ENCODE measurements at places on chromosomes 5 and 9. TPM values are rescaled to one million over a fixed set of nuclear protein-coding genes. Genes with fewer than 3 reads are reported as not detected.

The CER1 gene
- not detected for total RNA-seq

DNA sequence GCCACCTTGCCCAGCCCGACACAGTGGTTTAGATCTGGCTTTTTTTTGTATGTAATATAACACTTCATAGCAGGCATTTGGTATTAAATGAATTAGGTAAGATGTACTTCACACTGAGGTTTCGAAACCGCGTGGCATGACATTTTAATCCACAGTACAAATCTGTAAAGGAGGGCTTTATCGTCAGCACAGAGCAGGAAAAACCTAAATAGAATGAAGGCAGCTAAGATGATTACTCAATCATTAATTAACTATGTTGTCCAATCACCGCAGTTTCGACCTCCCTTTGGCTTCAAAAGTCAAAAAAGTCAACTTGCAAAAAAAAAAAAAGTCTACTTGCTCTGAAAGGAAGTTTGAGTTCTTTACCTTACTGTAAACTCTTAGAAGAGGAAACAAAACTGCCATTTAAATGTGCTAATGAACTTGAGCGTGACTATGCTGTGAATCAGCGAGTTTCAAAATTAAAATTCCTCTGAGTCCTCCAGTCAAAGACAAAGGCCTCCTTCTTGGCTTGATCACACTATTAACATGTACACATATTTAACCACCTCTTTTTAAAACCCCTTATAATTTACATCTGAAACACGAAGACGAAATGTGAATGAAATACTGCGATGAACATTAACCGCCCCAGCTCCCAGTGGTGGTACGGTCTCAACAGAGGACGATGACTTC, 698 bp upstream of the SEC24A start:
- peak; percentile 73 for DNase-seq
- peaks cover 15% of the 10 kb centered on the region for H3K36me3 ChIP-seq
- H3K27ac ChIP-seq = peak overlapping the region; percentile 98

The TAF11L11 gene
- total RNA-seq = not detected

- H3K27ac ChIP-seq = no peak overlapping the region
- H3K4me3 ChIP-seq = no peak overlapping the region
- no peaks in the 10 kb centered on the region for H3K4me1 ChIP-seq
- peaks cover 18% of the 10 kb centered on the region for H3K27me3 ChIP-seq
- no peak for DNase-seq
Measured at GRCh38 chr5:6397536-6398269, 19.4 kb upstream of the MED10 start.

DNA sequence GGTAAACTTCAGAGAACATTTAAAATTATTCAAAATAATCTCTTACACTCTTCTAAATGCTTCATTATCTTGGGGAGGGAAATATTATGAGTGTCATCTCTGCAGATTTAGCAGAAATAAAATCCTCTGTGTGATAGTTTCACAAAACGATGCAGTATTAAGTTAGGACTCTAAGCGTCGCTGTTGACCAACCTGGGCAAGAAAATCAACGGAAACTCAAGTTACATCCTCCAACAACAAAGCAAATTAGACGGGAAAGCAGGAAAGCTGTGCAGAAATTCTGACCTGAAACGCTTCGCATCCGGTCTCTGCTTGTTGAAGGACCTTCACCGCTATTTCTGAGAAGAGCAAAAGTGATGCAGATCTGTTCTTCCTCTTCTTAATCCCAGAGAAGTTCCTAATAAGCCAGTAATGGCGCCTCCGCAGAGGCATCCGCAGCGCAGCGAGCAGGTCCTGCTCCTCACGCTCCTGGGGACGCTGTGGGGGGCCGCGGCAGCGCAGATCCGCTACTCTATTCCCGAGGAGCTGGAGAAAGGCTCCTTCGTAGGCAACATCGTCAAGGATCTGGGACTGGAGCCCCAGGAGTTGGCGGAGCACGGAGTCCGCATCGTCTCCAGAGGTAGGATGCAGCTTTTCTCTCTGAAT, at the start of gene PCDHGA6:
PCDHGA6 (plus strand) TSS at position 219 of the 645 bp plus-strand sequence; CDS start at position 412, 193 bp downstream.
- H3K4me3 ChIP-seq = peak within 1 kb of the TSS; percentile 39
- H3K4me1 ChIP-seq = peaks cover 2% of the 10 kb centered on the region
- no peak for DNase-seq
- no peak within 1 kb of the TSS for H3K27ac ChIP-seq

GRCh38 chr9:2494562-2494961, 127.0 kb upstream of the VLDLR start:
- H3K4me3 ChIP-seq = no peak overlapping the region
- no peak overlapping the region for H3K27ac ChIP-seq
- H3K4me1 ChIP-seq = no peaks in the 10 kb centered on the region
- DNase-seq = no peak

- peak overlapping the region; percentile 92 for H3K27ac ChIP-seq
- H3K4me3 ChIP-seq = peak overlapping the region; percentile 92
- peaks cover 77% of the 10 kb centered on the region for H3K4me1 ChIP-seq
Measured at GRCh38 chr9:89496645-89497256, 1.2 kb downstream of the SEMA4D start.

The CFAP157 gene
- not detected for total RNA-seq

DNA sequence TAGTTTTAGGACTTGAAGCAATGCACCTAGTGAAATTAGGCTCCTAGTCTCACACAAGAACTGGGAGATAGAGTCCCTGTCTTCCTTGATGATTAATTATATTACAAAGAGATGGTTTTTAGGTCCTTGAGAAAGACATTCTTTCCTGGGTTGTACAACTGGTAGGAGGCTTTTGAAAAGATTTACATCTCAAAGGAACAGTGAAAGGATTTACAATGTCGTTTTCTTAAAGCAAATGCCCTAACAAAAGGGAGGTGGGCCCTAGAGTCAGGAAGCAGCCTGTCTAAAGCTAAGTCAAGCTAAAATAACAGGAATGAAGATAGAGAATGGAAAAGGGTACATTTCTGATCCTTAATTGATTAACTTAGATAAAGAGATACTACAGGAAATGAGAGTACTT, 102.2 kb upstream of the IL7R start:
- H3K4me1 ChIP-seq = peaks cover 6% of the 10 kb centered on the region
- DNase-seq = no peak
- H3K36me3 ChIP-seq = no peaks in the 10 kb centered on the region
- no peak overlapping the region for H3K4me3 ChIP-seq
- no peaks in the 10 kb centered on the region for H3K27me3 ChIP-seq

DNA sequence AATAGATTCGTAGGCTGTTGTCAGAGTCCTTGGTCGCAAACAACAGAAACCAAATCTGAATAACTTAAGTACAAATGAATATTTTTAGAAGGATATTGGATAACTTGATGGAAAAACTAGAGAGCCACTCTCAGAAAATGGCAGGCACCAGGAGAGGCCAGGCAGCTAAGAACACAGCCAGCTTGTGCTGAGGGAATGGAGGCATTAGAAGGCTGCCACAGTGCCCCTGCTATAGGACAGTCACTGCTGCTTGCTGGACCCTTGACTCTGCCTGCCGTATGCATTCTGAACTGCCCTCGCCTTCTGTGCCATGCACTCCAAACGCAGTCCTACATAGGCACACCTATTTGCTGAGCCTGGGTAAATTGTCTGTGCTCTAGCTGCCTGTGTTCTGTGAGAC, 78.6 kb downstream of the MAST4 start:
- no peak for DNase-seq
- H3K4me3 ChIP-seq = no peak overlapping the region
- no peaks in the 10 kb centered on the region for H3K36me3 ChIP-seq
- no peaks in the 10 kb centered on the region for H3K4me1 ChIP-seq
- H3K27me3 ChIP-seq = peaks cover 5% of the 10 kb centered on the region
- no peak overlapping the region for H3K27ac ChIP-seq

The C9orf50 gene
- total RNA-seq = not detected

DNA sequence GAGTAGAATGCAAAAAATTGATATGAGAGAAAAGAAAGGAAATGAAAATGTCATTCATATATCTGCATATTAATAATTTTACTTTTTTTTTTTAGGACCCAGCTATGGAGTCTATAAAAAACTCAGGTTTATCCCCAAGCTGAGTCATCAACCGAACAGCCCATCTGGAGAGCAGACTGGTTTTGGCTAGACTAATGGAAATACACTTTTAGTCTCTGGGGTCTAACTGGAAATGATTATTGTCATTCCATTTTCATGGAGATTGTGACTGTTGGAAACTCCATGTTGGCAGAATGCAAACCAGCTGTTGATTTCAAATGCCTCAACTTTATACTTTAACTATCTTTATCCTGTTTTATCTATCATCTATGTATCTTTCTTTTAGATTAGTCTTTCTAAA, 28.7 kb downstream of the ANXA1 start:
- no peak overlapping the region for H3K4me3 ChIP-seq
- H3K36me3 ChIP-seq = no peaks in the 10 kb centered on the region
- peaks cover 17% of the 10 kb centered on the region for H3K4me1 ChIP-seq
- H3K27ac ChIP-seq = no peak overlapping the region

DNA sequence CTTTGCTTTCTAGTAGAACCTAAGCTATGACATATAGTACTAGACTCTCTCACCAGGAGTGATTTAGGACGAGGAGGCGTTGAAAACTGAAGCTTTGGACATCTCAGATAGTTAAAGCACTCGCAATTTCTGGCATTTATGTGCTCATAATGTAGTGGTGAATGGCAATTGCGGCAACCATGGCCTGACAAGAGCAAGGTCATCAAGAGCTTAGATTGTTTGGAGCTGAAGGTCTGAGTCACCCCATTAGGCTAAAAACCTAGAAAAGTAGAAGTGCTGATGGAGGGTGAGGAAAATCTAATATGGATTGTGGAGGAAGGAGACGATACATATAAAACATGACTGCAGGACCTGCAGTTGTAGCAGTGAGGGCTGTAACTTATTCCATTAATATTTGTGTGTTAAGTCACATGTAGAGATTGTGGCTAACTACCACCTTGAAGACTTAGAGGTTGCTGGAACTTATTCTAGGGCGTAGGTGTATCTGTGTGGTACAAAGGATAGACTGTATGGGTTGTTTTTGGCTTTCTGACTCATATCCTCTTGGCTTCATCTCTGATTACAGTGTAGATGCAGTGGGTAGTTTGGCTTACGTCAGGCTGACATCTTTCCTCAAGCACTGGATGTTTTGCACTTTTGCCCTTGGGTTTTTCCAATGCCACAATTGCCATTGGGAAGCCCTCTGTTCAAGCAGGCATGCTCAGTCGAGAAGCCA, 138.9 kb upstream of the CDKN2B start:
- H3K4me3 ChIP-seq = no peak overlapping the region
- peak; percentile 47 for DNase-seq
- peaks cover 10% of the 10 kb centered on the region for H3K27me3 ChIP-seq
- H3K27ac ChIP-seq = no peak overlapping the region
- H3K36me3 ChIP-seq = no peaks in the 10 kb centered on the region

The POLR3G gene
- 27.1 TPM for total RNA-seq

GRCh38 chr5:53560506-53561191, at the start of gene NDUFS4:
NDUFS4 (plus strand) TSS chr5:53560639; CDS start chr5:53560663, 24 bp downstream.
- H3K27me3 ChIP-seq = peaks cover 14% of the 10 kb centered on the region
- peak within 1 kb of the TSS; percentile 97 for H3K27ac ChIP-seq
- H3K4me1 ChIP-seq = peaks cover 40% of the 10 kb centered on the region
- peak; percentile 91 for DNase-seq
- peak within 1 kb of the TSS; percentile 97 for H3K4me3 ChIP-seq

GRCh38 chr5:1734271-1734907, 65.2 kb downstream of the MRPL36 start:
- no peaks in the 10 kb centered on the region for H3K4me1 ChIP-seq
- no peak overlapping the region for H3K4me3 ChIP-seq
- no peak overlapping the region for H3K27ac ChIP-seq

The SKP2 gene
- total RNA-seq = 55.8 TPM

DNA sequence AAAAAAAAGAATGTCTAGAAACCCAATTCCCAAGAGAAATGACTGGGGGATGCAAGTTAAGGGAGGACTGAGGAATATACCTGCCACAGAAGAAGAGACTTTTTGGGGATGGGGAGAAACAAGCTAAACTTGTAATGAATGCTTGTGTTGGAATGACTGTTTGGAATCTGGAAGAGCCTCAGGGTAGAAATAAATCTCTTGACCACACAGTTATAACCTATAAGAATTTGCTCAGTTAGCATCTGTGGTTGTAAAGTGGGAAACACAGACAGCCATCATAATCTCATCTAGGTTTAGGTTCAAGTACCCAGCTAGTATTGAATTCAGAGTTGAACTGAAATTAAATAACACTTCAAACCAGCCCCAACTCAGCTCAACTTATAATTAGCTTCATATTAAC, 678.3 kb upstream of the CHD1 start:
- no peaks in the 10 kb centered on the region for H3K4me1 ChIP-seq
- no peak for DNase-seq
- no peak overlapping the region for H3K4me3 ChIP-seq
- H3K36me3 ChIP-seq = no peaks in the 10 kb centered on the region
- no peak overlapping the region for H3K27ac ChIP-seq

The SLC27A6 gene
- not detected for total RNA-seq

DNA sequence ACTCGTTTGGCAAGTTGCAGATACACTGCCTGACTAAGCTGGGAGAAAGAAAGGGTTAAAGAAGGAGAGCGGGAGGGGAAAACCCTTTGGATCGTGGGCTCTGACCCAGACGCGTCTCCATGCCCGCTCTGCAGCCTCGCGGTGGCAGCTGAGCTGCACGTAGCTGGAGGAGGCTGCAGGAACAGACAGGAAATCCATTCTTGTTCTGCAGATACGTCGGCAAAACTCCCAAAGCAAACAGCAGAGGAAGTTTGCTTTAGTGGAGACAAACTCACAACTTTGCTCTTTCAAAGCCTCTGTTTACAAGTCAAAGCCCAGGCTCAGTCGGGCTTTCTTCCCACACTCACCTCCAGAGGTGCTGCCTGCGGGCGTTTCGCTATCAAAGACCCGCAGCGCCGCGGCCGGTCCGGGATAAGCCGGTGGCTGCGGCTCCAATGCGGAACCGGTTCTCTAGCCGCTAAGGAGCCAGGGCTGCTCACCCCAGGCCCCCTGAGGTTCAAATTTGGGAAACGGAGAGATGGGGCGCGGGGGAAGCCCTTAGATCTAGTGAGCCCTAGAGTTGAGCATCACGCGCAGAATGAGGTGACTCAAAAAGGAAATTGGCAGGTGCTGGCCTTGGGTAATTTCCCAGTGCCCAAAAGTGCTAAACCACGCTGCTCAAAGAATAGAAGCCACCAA, 60.7 kb downstream of the MAT2B start:
- H3K4me1 ChIP-seq = peaks cover 27% of the 10 kb centered on the region
- H3K4me3 ChIP-seq = peak overlapping the region; percentile 66

The C7 gene
- total RNA-seq = not detected

GRCh38 chr9:38106488-38106887, 37.5 kb upstream of the SHB start:
- H3K36me3 ChIP-seq = no peaks in the 10 kb centered on the region
- DNase-seq = no peak
- H3K4me1 ChIP-seq = no peaks in the 10 kb centered on the region

The WWC1 gene
- 0.45 TPM for total RNA-seq

- H3K4me1 ChIP-seq = peaks cover 4% of the 10 kb centered on the region
- H3K27me3 ChIP-seq = peaks cover 11% of the 10 kb centered on the region
- H3K4me3 ChIP-seq = peak within 1 kb of the TSS; percentile 83
- DNase-seq = peak; percentile 29
Measured at GRCh38 chr9:113876151-113876992, at the start of gene ZNF618. ZNF618 (plus strand) TSS chr9:113876309; CDS start chr9:113876381, 72 bp downstream.

The SAPCD2 gene
- total RNA-seq = 13.7 TPM
